Cerebellar nuclear complex (tissue), 1 donor: ENCODE measurements at places on chromosomes 5 and 9.

- no peak for DNase-seq
Measured at GRCh38 chr9:83630938-83631457, 8.1 kb downstream of the IDNK start.

DNA sequence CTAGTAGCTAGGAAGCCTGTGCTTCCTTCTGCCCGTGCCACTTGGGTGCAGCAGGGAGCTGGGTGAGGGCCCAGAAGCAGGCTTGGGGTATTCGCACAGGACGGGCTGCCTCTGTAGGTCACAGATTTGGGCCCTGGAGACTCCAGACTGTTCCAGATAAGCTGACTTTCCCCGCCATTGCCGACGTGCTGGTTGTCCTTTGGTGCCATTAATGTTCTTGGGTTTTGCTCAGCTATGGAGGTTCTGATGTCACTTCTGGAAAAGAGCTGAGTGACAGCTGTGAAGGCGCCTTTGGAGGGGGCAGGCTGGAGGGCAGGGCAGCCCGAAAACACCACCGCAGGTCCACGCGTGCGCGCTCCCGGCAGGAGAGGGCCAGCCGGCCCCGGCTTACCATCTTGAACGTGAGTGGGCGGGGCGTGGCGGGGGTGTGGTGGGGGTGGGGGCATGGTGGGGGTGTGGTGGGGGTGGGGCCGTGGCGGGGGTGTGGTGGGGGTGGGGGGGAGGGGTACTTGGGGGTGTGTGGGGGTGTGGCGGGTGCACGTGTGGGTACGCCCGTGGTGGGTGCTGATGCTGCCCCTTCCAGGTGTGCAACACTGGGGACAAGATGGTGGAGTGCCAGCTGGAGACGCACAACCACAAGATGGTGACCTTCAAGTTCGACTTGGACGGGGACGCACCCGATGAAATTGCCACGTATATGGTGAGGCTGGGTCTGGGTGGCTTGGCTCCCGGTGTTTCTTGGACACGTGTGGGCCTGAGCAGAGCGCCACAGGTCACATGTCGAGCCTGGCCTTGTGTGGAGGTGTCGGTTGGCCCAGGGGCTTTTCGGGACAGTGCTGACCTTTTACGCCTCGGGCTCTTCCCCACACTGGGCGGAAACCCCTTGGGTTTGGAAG lies 79.6 kb downstream of the WNK2 start:
- DNase-seq = no peak

DNA sequence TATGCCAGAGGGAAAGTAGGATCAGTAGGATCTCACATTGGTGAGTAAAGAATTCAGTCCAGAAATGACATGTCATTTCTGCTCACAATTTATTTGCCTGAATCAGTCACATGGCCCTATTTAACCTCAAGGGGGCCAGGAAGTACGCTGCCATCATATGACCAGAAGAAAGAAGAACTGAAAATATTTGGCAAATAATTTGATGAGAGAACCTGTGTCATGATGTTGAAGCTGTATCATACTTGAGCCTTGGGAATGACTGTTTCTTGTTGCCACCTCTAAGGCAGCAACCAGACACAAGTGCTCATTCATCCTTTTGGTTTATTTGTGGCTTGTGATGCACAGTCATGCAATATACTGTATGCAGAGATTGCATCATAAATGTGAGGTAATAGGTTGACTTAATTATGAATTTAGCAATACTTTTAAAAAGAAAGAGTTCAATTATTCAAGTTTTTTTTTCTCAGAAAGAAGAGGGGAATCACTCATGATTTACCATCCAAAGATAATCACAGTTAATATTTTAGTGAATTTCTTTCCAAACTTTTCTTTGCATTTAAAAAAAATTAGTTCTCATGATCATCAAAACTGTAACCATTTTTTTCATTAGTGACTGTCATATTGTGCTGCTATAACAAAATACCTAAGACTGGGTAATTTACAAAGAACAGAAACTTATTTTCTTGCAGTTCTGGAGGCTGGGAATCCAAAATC lies 8.2 kb upstream of the ZFYVE16 start:
- DNase-seq = no peak

DNA sequence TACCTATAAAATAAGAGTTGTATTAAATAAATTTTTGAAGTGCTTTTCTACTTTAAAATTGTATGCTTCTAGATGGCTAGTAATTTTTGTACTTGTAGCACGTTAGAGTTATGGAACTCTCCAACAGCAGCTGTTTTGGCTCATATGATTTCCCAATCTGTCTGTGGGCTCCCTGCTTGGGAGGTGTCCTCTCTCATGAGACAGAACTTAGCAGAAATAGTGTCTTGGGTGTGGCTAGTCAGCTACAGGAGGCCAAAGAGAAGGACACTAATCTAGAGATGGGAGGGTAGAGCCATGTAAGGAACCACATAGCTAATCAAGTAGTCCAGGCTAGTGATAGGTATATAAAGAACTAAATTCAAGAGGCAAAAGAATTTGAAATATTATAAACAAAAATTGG lies 78.4 kb upstream of the DAB2 start:
- no peak for DNase-seq

GRCh38 chr5:135434591-135435466 lies 12.3 kb downstream of the DCANP1 start:
- DNase-seq = no peak

DNA sequence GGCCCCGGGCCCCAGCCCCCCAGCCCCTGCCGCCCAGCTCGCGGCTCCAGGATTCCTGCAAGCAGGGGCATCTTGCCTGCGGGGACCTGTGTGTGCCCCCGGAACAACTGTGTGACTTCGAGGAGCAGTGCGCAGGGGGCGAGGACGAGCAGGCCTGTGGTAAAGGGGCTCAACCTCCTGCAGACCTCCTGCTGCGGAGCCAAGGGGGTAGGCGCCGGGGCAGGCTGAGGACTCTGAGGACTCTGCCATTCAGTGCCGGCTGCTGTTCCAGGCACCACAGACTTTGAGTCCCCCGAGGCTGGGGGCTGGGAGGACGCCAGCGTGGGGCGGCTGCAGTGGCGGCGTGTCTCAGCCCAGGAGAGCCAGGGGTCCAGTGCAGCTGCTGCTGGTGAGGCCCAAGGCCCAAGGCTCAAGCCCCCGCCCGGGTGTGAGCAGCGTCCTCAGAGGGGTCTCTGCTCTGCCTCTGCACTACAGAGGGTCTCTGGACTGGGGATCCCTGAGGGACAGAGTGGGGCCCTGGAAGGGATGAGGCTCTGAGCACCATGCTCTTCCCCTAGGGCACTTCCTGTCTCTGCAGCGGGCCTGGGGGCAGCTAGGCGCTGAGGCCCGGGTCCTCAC lies 3.4 kb downstream of the MAMDC4 start:
- no peak for DNase-seq

DNA sequence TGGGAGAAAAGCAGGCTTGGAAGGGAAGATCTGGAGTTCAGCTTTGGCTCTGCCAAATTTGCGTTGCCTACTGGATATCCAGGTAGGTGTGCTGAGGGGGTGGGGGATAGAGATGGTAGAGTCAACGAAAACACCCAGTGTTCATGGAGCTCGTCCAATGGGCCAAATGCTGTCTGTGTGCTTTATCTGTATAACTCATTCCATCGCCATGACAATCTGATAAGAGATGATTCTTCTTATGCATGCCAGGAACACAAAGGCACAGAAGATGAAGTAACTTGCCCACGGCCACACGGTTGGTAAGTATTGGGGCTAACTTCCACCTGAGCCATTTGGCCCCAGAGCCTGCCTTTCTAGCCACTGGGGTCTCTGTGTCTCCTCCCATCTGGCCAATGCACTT lies 53.2 kb downstream of the BOD1 start:
- no peak for DNase-seq

- no peak for DNase-seq
Measured at GRCh38 chr9:133861086-133861485, 122.9 kb upstream of the SARDH start.

DNA sequence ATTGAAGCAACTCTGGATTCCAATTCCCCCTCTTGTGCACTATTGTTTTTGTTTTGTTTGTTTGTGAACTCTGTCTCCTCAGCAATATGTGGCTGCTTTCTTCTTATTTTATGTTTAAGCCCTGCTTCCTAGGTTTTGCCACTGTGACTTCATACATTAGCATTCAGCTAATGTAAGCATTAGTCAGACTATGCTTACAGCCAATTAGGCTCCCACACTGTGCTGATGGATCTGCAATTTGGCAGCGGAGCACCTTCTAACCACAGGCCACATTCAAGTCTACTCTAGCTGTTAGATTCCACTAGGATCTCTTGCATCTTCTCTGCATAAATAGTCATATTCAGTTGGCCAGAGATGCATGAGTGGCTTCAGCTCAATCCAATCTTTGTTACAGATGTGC lies 9.6 kb upstream of the BICD2 start:
- DNase-seq = no peak

DNA sequence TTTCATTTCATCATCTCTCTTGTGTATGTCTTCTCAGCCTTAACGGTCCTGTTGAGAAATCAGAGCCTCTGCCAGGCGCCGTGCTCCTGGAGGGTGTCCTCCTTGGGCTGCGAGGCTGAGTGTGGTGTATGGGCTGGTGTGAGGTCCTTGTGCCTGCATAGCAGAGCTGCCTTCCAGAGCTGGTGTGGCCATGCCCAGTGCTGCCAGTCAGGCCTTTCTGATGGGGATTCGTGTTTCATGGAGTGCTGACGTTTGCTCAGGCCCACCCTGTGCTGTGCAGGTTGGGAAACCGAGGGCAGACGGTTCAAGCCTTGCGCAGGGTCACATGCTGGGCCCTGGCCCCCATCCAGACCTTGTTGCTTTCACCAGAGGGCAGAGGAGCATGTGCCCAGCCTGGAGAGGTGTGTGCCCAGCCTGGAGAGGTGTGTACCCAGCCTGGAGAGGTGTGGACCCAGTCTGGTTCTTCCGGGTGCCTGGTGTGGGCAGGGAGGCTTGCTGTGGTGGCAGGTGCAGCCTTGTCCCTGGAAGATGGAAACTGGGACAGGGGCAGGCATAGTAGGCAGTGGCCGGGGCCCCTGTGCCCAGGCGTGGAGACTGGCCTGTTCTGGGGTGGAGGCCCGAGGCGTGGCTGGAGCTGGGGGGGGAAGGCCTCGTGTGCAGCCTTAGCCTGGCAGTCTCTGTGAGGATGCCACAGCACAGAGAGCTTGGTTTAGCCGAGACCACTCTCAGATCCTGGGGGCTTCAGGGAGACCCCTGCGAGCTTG lies 84.0 kb downstream of the RXRA start:
- no peak for DNase-seq

DNA sequence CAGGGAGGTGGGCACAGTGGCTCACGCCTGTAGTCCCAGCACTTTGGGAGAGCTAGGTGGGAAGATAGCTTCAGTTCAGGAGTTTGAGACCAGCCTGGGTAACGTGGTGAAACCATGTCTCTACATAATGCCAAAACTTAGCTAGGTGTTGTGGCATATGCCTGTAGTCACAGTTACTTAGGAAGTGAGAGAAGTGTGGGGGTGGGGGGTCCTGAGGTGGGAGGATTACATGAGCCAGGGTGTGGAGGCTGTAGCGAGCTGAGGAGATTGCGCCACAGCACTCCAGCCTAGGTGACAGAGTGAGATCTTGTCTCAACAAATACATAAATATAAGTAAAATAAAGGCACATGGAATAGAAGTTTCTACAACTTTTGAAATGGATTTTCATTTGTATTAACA lies 23.1 kb downstream of the VCAN start:
- DNase-seq = no peak

DNA sequence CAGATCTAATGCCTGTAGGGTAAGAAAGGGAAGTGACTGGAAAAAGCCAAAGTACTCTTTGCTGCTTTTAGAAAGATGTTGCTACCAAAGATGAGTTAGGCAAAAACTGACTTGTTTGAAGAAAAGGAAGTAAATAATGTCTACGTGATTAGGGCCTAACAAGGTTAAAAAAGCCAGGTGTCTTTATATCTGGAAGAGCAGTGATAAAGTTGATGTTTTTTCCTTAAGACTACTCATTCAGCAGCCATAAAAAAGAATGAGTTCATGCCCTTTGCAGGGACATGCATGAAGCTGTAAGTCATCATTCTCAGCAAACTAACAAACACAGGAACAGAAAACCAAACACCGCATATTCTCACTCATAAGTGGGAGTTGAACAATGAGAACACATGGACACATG lies 13.5 kb upstream of the AMACR start:
- DNase-seq = no peak

- DNase-seq = no peak
Measured at GRCh38 chr9:108282872-108283271, 572.9 kb downstream of the ACTL7B start.

GRCh38 chr5:134975843-134976242 lies 8.1 kb downstream of the CATSPER3 start:
- no peak for DNase-seq

DNA sequence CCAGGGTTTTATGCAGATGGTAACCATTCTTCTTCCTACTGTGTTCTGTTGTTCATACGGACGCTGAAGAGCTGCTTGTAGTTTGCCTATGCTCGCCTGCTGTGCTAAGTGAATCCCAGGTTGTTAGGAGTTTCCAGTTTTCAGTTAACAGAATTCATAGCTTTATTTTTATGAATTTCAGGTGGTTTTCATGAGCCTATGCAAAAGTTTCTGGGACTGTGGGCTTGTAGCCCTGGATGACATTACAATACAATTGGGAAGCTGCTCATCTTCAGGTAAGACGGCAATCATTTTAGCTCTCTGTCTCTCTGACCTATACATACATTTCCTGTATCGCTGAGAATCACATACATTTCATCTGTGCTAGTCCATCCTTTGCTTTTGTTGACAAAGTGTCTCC lies 90.3 kb upstream of the SMC5 start:
- DNase-seq = no peak

GRCh38 chr9:114054191-114054690 lies 23.9 kb downstream of the AMBP start:
- no peak for DNase-seq

DNA sequence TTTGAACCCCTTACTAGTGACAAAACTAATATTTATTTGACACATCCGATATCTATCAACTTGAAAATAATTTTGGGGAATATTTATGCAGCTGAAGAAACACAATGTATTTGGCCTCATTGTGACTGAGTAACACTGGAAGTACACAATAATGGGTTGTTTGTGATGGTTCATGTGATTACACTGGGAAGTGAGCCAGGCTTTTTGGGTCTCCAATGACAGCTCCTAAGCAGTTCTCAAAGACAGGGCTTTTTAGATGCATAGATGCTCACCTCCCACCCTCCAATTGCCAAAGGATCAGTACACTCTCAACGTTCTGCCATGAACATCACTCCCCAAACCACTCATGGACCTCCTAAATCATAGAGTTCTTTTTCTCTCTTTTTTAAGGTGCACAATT lies 170.0 kb downstream of the SLC24A2 start:
- no peak for DNase-seq

GRCh38 chr5:143474616-143475015 lies 71.1 kb upstream of the NR3C1 start:
- no peak for DNase-seq

GRCh38 chr5:58156973-58157701 lies 302.7 kb downstream of the PLK2 start:
- DNase-seq = no peak

DNA sequence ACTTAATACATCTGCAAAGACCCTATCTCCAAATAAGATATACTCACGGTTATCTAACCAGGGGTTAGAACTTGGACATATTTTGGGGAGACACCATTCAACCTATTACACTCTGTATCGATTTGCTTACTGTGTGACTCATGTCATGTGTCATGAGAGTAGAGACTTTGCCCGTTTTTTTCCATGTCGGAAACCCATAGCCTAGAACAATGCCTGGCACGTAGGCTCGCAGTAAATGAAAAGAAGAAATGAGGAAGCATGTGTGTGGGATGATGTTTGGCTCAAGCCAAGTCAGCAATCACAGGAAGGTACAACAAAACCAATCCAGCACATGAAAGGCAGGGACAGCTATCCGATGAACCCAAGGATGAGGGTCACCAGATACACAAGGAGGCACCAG lies 94.6 kb upstream of the DNAH5 start:
- no peak for DNase-seq

- no peak for DNase-seq
Measured at GRCh38 chr9:9283159-9283986, 1329.4 kb downstream of the PTPRD start.

- no peak for DNase-seq
Measured at GRCh38 chr9:107761307-107761706, 271.7 kb upstream of the KLF4 start.
